Pulmonary artery endothelial cell (primary cell): ENCODE measurements at places on chromosomes 7 and 10. TPM values are rescaled to one million over a fixed set of nuclear protein-coding genes. Genes with fewer than 3 reads are reported as not detected.

PRF1 gene
- not detected in 2 replicates for total RNA-seq

POLR2J2 gene
- 1.7 and 2.6 TPM in 2 replicates for total RNA-seq

PRKG1 gene
- total RNA-seq: 1.3 TPM in 2 replicates

GIMAP2 gene
- 41.5 and 82.2 TPM in 2 replicates for total RNA-seq

DNA sequence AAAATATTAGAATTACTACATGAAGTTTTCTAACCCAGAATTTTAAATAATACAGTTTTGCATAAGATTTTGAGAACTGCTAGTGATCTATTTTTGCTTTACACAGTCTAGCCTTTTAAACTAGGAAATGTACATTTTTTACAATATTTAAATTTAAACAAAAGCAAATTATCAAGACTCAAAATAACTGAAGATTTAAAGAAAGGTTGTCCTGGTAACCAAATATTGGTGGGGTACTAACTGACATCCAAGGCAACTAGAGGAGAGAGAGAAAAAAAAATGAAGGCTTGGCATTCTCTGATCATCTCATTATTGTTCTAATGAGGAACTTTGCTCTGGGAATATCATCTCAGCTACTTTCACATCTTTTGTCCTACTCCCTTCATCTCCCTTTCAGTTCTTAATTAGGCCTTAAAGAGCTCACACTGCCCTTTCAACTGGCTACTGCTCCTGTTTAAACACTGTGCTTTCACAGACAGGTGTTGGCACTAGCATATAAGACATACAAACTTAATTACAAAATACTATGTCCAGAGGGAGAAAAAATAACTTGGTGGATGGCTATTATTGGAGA lies 33.7 kb downstream of the RAB11FIP2 start:
- no peak for DNase-seq

DNA sequence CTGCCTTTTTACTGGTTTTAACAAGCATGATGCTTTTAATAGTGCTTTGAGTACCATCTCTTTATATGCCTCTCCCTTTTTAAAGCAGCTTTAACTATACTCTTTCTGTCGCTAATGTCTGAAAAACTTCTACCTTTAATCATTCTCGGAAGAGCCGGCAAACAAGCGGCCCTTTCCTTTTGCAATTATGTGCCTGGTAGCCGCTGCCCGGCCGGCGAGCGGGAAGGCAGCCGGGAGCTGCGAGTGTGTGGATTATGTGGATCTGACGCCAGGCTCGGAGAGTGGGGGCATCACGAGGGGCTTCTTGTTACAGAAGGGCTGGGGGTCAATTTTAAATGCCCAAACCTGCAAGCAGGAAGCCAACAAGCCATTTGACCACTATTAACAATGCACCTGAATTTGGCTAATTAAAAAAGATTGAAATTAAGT lies 120.9 kb downstream of the BUB3 start:
- no peak for DNase-seq

DNA sequence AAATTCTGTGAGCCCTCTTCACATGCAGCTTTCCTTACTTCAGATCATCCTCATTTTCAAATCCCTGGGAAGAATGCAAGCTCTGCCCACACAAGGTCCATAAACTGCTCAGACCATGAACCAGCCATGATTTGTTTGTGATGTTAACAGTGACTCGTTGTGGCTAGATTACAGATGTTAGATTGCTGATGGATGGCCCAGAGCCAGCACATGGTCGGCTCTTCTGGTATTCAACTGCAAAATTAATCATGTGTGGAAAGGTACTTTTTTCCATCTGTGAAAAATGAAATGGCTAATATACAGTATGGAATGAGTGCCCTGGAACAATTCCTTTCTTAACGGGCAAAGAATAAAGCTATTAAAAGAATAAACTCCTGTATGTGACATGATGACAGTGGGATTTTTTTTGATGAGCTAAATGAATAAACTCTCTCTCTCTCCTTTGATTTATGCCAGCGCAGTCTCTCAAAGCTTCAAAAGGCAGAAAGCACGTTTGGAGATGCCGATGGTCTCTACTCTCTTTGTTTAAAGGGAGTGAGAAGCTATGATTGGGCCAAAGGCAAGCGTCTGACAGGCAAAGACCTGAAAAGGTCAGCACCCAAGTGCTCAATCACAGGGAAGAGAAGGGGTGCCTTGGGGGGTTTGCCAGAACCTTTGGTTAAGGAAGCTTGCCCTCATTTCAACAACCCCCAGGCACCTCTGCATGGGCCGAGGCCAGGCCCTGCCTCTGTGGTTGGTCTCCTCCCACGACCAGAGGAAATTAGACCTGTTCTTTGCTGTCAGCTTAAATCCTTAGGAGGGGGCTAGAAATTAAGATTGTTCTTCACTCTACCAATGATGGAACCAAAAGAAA lies 444.0 kb upstream of the NFE2L3 start:
- no peak for DNase-seq

DNA sequence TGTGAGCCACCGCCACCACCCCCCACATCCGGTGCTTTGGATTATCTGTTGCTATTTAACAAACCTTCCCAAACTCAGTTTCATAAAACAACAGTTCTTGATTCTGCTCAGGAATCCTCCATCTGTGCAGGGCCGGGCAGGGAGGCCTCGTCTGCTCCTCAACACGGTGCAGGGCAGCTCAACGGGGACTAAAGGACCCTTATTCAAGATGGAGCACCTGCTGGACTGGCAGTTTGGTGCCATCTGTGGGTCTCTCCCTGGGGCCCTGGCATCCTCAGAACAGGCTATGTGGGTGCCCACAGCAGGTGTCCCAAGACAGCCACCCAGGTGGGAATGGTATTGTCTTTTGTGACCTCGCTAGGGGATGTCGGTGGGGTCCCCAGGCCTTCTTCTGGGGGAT lies 31.0 kb upstream of the ELFN1 start:
- no peak for DNase-seq

DNA sequence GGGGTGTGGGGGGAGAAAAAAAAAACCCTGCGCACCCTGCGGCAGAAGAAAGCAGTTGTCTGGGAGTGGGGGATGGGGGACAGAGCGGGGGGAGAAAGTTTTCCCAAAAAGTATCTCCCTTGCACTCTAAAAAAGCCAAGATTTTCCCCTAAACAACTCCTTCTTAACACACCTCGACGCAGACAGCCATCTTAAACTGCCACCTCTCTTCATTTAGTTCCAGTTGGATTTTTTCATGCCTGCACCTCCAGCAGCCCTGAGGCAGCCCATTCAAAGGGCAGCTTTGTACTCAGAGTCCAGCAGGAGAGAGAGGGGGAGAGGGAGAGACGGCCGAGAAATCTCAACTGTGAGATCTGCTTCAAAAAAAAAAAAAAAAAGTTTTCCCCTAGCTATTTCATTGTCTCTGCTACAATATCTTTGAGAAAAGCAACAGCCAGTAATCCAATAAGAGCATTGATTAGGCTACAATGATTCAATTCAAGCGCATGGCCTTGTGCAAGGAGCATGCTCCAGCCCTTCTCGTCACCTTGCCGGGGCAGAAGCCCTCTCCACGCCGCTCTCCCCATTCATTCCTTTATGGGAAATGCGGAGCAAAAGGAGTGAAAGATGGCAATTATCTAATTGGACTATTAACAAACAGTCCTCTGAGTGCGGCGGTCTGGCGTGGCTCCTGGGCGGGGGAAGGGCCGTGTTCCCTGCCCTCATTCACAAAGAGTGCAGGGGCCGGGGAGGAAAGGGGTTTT lies 939 bp upstream of the VAX1 start:
- DNase-seq: no peak

DNA sequence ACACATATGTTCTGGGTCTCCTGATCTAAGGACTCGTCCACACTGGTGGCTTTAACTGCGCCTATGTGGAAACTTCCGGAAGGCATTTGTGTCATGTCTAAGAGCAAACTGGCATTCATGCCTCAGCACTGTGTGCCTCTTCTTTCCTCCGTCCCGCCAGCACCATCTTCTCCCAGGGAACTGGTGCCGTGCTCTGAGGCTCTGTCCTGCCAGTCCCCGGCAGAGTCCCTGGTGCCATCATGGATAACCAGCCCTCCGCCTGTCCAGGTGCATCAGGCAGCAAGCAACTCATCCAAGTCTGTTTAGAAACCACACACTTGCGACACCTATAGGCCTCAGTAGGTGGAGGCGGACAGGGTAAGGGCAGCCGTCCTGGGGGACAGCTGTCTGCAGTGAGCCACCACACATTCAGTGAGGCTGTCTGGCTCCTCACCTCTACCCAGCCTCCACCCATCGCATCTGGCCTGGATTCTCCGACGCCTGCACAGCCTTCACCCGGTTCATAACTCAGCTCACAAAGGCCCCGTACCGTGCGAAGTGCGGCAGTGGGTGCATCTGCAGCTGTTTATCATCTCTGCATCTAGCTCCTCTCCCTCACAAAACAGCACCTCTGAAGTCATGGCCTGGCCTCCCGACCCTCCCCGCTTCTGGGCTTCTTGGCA lies 162.7 kb downstream of the DIP2C start:
- DNase-seq: no peak

DNA sequence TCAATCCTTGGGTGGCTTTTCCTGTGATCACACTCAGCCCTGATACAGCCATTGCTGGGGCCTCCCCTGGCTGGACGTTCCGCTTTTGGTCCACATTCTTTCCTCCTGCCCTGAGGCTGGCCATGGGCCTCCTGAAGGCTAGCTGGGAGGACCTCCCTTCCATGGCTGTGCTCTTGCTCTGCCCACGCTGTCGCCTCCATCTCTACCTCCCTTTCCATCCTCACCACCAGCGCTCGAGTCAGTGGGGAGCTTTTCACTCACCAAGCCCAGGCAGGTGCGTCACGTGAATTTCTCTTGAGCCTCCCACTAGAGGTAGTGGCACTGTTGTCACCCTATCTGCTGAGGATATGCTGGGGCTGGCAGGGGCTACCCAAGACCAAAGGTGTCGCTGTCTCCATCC lies 85.9 kb downstream of the BMS1 start:
- DNase-seq: no peak

GRCh38 chr10:130764651-130765050 lies 546.9 kb downstream of the TCERG1L start:
- DNase-seq: no peak

DNA sequence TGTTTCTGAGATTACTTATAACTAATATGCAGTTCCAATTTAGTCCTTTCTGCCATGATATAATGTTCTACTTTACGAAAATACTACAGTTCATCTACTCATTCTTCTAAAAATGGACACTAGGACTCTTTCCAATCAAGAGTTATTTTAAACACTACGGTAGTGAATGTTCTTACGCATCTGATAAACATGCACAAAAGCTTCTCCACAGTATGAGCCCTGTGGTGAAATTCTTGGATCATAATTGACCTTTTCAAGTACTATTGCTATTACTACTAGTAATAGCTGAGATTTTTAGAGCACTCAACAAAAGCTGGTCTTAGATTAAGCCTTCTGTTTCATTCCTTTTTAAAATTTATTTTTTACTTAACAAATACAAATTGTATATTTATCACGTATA lies 106.4 kb downstream of the CH25H start:
- no peak for DNase-seq

GRCh38 chr10:115845921-115846320 lies 427.1 kb downstream of the GFRA1 start:
- no peak for DNase-seq

GRCh38 chr10:15802375-15802949 lies 57.8 kb downstream of the MINDY3 start:
- no peak for DNase-seq

GRCh38 chr10:87598700-87599099 lies 61.0 kb upstream of the PAPSS2 start:
- DNase-seq: no peak
